Astrocyte of the hippocampus (primary cell): ENCODE measurements at places on chromosomes 4 and X.

- no peak for DNase-seq
These were observed 3.8 kb downstream of the MAEA start for GRCh38 chr4:1293531-1293941.

- DNase-seq, result peak; percentile 70
These were observed 277.5 kb upstream of the AGTR2 start for GRCh38 chrX:115892787-115893671.

GRCh38 chr4:185513489-185514181 is 21.7 kb downstream of the PDLIM3 start:
- no peak for DNase-seq

- no peak for DNase-seq
These were observed 187.0 kb downstream of the BMPR1B start for GRCh38 chr4:94944726-94945125.

GRCh38 chr4:103719830-103720207 is at the start of gene TACR3:
TSS of gene TACR3 (minus strand) at chr4:103719985. CDS start at chr4:103719675, 310 bp downstream.
- DNase-seq, result no peak

DNA sequence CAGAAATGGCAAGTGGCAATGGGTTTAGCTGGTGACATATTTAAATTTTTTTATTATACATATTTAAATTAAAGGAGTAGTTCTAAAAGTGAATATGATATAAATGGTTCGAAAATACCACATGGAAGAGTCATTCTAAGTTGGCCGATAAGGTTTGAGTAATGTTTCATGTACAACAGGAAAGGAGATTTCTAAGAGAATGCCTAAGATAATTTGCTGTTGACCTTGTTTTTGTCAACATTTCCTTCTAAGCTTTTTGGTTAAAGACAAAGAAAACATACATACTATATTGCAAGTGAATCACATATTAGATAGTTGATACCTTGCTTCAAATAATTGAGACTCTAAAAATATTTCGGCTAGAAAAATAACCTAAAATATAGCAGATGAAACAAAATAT is 526.6 kb upstream of the SLIT2 start:
- DNase-seq, result no peak

DNA sequence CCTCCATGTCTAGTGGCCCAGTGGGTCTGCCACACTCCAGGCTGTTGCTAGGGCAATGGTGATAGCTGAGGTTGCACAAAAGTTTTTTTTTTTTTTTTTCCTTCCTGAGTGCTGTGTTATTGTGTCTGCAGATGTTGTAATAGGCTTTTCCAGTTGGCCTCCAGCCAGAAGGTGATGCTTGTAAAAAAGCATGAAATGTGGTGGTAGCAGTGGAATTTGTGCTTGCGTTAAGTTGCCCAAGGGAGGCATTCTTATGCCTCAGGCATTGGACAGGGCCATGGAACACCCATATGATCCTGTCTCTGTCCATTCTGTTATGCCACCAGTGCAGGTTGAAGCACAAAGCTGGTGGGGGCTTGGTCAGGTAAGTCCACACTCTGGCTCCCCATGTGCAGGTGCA is 660.5 kb upstream of the SPANXN1 start:
- DNase-seq, result peak; percentile 0

GRCh38 chr4:139007640-139008039 is 7.9 kb upstream of the NOCT start:
- DNase-seq, result no peak

GRCh38 chr4:168388890-168389289 is 70.3 kb upstream of the DDX60 start:
- peak; percentile 65 for DNase-seq

DNA sequence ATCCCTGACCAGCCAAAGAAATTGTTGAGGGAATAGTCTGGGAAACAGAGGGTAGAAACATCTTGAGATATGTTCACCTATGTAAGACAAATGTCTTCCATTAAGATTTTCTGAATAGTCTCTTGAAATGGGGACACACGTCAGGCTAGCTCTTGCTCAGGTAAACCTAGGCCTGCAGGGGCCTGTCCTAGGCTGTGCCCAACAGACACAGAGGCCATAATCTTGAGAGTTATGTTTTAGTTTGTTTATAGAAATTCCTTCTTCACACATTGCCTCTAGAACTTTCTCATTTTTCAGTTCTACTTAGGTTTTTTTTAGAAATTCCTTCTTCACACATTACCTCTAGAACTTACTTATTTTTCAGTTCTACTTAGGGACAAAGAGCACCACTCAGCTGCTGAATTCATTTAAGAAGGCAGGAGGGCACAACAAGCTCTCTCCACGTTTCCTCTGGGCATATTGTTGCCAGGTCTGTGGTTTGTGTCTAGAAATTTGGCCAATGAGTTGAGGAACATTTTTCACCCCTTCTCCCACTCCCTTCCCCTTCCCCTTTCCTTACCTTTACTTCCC is 94.9 kb downstream of the ARHGAP24 start:
- DNase-seq, result peak; percentile 16

DNA sequence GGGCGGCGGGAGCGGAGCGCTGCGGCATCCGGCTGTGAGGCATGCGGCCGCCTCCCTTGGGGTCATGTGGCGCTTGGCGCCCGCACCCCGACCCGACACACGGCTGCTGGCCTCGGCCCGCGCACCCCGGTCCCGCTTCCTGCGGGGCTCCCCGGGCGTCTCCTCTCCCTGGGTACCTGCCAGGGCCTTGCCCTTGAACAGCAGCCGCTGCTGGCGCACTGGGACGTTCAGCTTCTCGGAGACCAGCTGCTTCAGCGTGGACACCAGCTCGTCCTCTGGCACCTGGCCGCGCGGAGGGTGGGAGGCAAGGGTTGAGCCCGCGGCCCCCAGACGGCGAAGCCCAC is 391 bp downstream of the UBL4A start:
- peak; percentile 46 for DNase-seq

GRCh38 chr4:96108146-96108545 is 268.3 kb downstream of the PDHA2 start:
- DNase-seq, result peak; percentile 41

- DNase-seq, result no peak
These were observed 63.0 kb upstream of the AGA start for GRCh38 chr4:177505171-177505615.

- no peak for DNase-seq
These were observed 4.0 kb upstream of the SYP start for GRCh38 chrX:49204017-49204416.

DNA sequence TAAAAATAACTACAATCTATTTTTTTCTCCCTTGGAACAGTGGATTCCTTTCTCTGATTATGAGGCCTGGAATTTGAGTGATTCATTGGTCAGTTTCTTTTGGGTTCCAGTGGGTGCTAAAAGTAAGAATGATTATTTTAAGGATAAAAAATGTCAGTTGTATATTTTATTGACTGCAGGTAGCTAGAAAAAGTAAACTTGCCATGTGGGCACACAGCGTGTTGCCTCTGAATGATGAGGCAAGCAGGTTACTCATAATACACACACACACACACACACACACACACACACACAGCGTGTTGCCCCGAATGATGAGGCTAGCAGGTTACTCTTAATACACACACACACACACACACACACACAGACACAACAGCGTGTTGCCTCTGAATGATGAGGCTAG is 13.8 kb downstream of the GALNT7 start:
- DNase-seq, result peak; percentile 79

DNA sequence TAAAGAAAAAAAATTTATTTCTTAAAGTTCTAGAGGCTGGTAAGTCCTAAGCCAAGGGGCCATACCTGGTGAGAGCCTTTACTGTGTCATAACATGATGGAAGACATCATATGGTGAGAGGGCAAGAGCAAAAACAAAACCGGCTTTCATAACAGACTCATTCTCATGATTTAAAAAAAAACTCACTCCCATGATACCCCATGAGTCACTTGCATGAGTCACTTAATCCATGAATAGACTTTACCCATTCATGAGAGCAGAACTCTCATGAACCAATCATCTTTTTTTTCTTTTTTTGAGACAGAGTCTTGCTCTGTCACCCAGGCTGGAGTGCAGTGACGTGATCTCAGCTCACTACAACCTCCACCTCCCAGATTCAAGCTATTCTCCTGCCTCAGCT is 369.7 kb upstream of the DIAPH2 start:
- peak; percentile 12 for DNase-seq

- peak; percentile 60 for DNase-seq
These were observed 200.2 kb downstream of the GUCY2F start for GRCh38 chrX:109281483-109282275.

GRCh38 chr4:117654079-117654478 is 380.2 kb upstream of the NDST3 start:
- DNase-seq, result no peak

DNA sequence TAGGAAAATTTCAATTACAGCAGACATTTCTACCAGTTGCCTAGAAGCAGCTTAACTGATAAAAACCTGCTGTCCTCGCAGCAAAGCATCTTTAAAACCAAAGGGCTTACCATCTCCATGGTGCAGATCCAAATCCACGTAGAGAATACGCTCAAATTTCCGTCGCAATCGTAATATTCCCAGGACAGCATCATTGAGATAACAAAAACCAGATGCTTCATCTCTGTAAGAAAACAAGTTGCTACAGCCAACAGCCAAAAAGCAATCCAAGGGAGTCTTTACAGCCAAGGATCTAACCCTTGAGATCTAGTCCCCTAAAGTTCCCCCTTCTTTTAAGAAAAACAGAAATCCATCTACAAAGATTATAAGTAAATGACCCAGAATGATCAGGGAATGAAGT is 77.6 kb downstream of the HDAC8 start:
- DNase-seq, result no peak

- DNase-seq, result peak; percentile 50
These were observed 168.7 kb downstream of the STK32B start for GRCh38 chr4:5220028-5220427.

GRCh38 chrX:24643116-24643515 is 4.0 kb downstream of the PCYT1B start:
- no peak for DNase-seq

DNA sequence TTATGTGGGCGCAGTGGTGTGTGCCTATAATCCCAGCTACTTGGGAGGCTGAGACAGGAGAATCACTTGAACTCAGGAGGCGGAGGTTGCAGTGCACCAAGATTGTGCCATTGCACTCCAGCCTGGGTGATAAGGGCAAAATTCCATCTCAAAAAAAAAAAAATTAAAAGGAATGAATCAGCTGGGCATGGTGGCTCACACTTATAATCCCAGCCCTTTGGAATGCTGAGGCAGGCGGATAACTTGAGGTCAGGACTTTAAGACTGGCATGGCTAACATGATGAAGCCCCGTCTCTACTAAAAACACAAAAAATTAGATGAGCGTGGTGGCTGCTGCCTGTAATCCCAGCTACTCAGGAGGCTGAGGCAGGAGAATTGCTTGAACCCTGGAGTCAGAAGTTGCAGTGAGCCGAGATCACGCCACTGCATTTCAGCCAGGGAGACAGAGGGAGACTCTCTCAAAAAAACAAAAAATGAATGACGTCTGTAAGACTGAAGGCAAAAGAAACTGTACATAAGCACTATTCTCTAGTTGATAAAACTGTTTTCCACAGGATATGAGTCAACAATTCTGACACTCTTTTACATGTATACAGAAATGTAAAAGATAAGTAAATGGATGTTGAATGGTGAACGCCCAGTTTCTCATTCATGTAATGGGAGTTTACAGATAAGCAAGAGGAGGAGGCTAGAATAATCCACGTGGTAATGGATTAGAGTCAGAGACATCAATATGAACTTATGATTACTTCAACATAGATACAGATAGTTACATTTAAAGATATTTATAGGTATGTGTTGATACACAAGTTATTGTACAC is 22.2 kb downstream of the CENPC start:
- no peak for DNase-seq

- no peak for DNase-seq
These were observed 161.0 kb upstream of the FAM241A start for GRCh38 chr4:111984169-111984819.

- peak; percentile 65 for DNase-seq
These were observed 195.2 kb upstream of the ANXA10 start for GRCh38 chr4:167897116-167897515.

GRCh38 chr4:184397516-184398163 is 76.7 kb downstream of the IRF2 start:
- no peak for DNase-seq

DNA sequence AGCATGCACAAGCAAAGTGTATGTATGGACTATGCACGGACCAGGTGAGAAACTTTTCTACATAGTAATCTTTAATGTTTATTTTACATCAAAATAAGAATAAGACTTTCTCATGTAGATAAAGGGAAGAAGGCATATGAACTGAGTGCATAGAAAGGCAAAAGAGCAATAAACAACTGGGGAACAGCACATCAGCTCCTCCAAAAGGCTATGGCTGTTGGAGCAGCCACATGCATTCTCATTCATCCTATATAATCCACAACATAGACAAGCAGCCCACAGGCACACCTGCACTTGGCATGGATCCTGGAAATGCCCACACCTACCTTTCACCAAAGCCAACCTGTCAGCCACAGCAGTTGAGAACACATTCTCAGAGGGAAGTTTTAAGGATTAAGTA is 586.9 kb upstream of the INTU start:
- no peak for DNase-seq

DNA sequence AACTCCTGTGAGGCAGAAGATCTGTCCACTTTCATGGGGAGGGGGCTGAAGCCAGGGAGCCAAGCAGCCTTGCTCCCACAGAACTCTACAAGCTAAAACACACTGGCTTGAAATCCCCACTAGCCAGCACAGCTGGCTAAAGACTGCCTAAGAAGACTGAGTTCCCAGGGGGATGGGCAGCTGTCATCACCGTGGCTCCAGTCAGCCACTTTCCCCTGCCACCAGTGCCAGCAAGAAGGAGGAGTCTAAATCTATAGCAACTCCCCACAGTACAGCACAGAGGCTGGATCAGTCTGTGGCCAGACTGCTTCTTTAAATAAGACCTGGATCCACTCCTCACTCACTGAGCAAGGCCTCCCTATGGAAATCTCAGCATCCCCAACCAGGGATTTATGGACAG is 308.6 kb downstream of the FAM47B start:
- DNase-seq, result no peak

- no peak for DNase-seq
These were observed at the start of gene GPR50 for GRCh38 chrX:151176231-151176750. TSS of gene GPR50 (plus strand) at chrX:151176584. CDS start at chrX:151176722, 138 bp downstream.

GRCh38 chrX:88883200-88883599 is 136.2 kb downstream of the CPXCR1 start:
- DNase-seq, result no peak
